Stimulated activated CD8-positive, alpha-beta memory T cell treated with anti-CD3 and anti-CD28 coated beads, Interleukin-12 subunit alpha, Interleukin-12 subunit beta, amount 100 ng/mL, for 1 hour (primary cell): ENCODE measurements at places on chromosomes 3 and 15.
A peak's percentile ranks its signal among the peaks of the same experiment; 100 is the strongest.

DNA sequence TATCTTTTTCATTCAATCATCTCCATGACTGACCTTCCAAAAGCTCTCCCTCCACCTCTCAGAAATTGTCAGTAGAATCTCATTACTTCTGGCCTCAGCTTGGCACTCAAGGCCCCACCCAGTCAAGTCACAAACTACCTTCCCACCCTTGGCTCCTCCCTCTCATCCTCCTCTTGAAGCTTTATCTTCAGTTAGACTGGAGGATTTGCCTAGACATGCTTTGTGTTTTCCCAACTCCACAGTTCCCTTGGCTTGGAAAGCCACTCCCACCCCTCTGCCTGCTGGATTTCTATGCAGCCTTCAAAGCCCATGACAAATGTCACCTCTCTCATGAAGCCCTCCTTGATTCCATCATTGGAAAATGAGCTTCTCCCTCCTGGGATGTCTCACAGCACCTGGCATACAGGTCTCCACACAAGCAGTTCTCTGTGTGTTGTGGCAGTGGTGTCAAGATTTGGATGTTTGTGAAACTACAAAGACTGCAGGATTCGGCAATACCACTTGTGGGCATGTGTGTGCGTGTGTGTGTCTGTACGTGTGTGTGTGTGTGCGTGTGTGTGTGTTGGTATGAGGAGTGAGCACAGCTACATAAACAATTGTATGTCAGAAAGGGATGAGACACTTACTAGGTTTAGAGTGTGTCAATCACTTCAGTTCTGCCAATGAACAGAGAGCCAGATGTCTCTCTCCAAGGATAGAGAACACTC, 45.3 kb upstream of the VPS8 start:
- DNase-seq = no peak

GRCh38 chr3:45116350-45116749, 29.8 kb downstream of the CDCP1 start:
- DNase-seq = no peak

DNA sequence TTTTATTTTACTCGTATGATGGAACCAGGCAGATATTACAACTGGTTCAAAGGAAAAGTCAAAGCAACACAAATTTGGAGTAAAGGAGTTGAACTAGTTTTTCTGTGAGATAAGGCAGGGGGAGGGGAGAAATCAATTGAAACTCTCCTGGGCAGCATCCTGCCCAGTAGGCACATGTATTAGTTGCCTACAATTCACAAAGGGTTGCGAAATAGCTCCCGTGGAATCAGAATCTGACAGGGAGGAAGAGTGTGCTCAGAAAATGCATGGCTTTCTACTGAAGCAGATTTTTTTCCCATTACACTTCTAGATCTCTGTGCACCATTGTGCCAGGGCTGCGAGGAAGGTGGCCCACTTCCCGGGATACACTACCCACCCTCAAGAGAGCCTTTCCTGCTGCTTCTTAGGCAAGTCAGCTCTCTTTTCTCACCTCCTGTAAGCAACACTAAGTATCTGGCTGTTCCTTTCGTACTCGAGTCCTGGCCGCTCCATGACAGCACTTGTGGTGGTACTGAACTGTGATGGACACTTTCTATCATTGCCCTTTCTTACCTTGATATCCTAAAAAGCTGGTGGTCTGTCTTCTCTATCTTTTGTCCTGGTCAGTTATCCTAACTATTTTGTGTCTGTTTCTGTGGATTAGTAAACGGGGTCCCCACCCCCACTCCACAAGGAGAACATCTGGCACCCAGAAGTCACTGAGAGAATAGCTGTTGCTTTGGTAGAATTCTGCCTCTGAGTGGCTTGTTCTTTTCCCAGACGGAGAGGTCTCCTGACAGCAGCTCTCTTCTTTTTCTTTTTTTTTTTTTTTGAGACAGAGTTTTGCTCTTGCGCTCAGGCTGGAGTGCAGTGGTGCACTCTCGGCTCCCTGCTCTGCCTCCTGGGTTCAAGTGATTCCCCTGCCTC, 74.8 kb downstream of the RPL39L start:
- no peak for DNase-seq

DNA sequence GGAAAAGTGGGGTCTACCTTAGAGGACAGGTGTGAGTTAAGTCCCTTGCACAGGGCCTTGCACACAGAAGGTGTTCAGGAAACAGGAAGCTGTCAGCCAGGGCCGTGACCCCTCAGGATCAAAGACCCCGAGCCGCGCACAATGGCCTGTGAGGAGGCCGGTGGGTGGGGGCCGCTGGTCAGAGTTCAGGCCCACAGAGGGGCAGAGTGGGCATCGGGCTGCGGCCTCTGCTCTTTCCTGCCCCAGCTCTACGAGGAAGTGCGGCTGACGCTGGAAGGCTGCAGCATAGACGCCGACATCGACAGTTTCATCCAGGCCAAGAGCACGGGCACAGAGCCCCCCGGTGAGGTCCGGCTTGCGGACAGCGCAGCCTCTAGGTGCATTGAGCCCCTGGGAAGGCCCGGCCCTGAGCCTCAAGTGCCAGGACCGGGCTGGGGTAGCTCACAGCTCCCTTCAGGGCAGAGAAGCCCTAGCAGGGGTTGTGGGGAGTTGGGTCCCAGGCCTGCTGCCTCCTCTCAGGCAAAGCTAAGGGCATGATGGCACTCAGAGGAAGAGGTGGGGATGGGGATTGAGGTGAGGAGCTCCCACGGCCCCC, 37.2 kb downstream of the PSTPIP1 start:
- no peak for DNase-seq

- DNase-seq = no peak
These were observed 5.3 kb downstream of the RPL22L1 start for GRCh38 chr3:170864525-170865208.

- DNase-seq = no peak
These were observed 341.7 kb downstream of the CLSTN2 start for GRCh38 chr3:140276703-140277102.

- DNase-seq = no peak
These were observed 73.9 kb downstream of the LSM3 start for GRCh38 chr3:14252321-14253021.

DNA sequence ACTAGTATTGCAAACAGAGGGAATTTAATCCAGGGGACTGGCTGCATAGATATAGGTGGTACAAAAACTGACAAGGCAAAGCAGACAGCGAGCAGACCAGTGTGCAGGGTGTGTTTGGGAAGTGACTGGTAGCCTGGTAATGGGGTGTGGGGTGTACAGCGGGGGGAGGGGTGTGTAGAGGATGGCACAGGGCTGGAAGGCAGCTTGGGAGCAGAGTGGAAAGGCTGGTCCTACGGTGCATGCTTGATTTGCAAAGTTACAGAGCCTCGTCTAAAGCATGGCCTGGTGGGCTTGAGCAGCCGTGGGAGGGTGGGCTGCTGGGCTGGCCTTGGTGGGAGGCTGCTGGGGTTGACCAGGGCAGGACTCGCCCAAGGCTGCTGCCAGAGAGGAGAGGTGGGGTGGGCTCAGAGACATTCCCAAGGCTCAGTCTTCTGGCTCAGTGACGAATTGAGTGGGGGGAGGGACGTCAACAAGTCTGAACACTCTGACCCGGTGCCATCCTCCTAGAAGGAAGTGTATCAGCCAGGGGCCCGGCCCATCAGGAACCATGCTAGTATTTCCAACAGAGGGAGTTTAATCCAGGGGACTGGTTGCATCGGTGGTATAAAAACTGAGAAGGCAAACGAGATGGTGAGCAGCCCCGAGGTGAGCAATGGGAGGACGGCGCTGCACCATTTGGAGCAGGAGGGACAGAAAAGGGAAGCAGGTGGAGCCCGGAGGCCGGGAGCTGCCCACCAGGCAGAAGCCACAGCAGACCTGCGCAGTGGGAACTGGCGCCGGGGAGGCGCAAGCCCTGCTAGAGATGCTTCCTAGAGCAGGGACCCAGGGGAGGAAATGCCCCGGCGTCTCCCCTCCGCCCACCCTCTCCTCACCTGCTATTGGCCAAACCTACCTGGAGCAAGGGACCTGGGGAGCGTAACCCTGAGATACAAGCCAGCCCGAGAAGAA, 29.2 kb downstream of the CPN2 start:
- DNase-seq = no peak

GRCh38 chr15:25670025-25670554, 193.0 kb downstream of the ATP10A start:
- DNase-seq = no peak

DNA sequence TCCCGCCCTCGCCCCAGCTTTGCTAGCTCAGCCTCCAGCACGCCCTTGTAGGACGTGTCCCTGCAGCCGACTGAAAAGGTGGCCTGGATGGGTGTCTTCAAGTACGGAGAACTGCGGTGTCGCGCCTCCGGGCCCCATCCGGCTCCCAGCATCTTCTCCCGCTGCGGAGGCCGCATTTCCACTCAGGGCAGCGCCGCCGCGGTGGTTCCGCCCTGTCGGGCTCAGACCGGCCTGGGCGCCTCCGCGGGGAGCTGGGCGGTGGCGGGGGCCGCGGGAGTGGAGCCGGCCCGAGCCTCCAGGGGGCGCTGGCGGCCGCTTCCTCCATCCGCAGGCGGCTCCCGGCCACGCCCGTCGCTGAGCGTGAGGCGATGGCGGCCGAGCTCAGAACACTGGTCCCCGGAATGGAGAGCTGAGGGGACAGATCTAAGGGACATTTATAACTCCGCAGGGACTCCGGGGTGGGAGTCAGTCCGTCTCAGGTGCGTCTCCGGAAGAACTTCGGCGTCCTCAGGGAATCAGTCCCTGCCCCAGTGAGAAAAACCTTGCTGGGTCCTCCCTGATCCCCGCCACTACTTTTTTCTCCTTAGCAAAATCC, 13.6 kb upstream of the SMCO1 start:
- DNase-seq = peak; percentile 69

DNA sequence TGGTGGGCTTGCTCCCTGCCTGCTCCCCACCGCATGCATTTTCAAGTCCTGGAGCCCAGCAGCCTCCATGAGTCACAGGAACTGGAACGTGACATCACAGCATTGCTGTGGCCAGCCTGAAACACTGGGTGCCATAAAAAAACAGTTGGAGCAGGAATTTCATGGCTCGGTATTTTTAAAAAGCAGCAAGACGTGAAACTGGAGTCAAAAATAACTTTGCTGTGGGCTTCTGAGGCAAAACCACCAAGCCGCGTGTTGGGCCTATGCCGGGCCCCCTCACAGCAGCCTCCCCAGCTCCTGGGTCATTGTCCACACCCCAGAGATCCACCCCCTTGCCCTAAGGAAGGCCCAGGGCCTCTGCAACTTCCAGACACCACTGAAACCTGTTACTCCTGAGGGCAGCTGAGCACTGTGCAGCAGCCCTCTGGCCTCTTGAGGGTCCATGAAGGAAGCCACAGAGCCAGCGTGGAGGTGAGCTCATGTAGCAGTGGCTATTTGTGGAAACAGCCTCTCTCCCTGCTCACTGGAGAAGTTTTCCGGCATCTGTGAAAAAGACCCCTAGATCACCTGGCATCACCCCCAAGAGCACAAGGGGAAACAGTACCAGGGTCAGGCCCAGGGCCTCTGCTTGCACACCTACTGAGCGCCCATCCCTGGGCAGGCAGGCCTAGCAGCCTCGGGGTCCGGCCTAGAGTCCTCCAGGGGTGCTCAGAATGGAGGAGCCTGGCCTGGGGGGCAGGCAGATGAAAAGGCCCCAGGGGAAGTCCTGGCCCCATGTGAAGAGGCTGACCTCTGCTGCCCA, 34.0 kb upstream of the DUSP7 start:
- no peak for DNase-seq

DNA sequence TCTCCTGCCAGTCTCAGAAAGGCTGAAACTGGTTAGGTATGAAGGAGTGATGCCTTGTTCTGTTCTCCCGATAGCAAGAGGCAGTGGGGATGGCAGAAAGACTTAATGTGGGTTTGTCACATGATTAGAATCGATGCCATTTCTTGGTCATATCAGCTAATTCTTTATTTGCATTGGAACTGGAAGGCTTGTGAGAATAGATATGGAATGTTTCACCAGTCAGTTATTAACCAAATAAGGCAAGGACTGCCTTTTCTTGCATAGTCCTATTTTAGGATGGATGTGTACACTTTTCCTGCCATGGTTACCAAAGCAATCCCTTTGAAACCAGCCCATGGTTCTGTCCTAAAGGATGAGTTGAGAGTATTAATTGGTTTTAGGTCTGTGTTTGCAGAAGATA, 33.7 kb downstream of the FILIP1L start:
- DNase-seq = no peak

GRCh38 chr15:23758891-23759290, 71.8 kb upstream of the NDN start:
- no peak for DNase-seq

DNA sequence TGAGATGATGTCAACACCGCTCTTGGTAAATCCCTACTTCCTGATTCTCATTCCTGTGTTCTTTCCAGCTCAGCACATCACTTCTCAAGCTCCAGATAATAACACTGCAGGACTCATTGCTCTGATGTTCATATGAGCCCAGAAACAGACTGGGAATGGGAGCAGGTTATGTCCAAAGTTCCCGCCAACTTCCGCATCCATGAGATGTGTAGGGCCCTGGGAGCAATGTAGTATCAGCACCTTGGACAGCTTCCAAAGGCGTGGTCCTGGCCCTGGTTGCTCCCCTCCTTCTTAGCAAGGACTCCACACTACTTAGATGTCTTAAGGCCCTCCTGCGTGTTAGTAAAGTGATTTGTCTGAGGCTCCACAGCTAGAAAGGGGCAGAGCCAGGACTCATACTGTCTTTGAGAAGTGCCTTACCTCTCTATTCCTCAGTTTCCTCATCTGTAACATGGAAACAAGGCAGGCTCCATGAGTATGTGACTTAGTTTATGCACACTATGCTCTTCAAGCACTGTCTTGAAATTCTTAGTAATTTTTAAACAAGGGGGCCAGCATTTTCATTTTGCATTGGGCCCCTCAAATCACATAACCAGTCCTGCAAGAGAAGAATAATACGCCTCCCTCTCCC, 27.9 kb upstream of the SLC6A1 start:
- no peak for DNase-seq

- no peak for DNase-seq
These were observed 68.1 kb downstream of the CRYGS start for GRCh38 chr3:186476044-186476468.

GRCh38 chr15:48052946-48053345, 67.8 kb upstream of the SLC24A5 start:
- no peak for DNase-seq

- no peak for DNase-seq
These were observed 15.8 kb downstream of the ST3GAL6 start for GRCh38 chr3:98778852-98779413.

- no peak for DNase-seq
These were observed 15.8 kb upstream of the THBS1 start for GRCh38 chr15:39564972-39565665.

DNA sequence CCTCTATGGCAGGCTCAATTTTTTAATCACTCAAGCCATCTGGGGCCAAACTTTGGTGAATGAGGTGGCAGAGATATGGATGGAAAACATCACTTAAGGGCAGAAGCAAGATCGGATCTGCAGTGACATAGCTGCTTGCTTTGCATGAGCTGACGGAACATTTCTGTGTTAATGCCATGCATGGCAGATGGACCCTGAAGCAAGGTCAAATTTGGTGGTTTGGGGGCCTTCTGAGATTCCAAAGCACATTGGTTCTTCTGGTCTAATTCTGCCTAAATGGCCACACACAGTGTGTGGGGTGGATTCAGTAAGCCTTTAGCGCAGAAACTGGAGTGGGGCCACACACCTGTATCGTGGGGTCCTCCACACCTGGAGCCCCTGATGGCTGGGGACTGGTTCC, 38.3 kb upstream of the BCL2L10 start:
- no peak for DNase-seq
